ENCODE measurements at places on chromosomes 3 and 15.

GRCh38 chr3:16907243-16907642 lies 22.5 kb downstream of the PLCL2 start:
- no peak for DNase-seq

GRCh38 chr3:148861277-148861869 lies 3.7 kb upstream of the CPA3 start:
- DNase-seq: no peak

DNA sequence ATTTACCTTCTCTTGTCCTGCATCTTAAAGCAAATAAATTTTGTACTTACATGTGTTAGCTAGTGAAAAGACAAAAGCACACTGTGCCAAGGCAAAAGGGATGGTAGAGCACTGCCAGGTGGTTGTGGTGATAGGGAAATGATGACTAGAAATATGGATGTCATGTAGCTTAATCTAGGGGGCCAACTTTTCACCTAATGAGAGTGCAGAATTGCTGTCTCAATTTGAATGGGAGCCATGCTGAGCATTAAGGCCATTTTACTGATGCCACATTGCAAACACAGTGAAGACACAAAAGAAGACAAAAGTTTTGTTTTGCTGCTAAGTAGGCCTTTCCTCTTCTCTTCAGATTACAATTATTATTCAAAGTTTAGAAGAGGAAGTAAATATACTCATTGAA lies 274.7 kb downstream of the PDCD6IP start:
- DNase-seq: no peak

DNA sequence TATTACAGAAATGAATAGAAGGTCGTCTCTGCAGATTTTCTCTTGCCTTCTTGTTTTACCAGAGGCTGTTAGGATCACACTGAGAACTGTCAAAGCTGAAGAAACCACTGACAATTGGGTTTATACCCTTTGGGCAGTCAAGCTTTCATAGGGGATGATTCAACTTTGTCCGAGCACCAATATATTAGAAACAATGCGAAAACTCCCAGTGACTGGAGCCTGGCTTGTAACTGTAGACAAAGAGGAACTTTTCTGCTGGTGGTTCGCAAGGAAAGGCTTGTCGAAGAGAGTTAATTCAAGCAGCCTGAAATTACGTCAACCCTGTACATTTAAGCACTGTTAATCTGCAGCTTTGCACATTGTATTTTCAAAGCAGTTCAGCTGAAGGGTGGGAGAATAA lies 193.2 kb upstream of the ZNF385D start:
- DNase-seq: no peak

DNA sequence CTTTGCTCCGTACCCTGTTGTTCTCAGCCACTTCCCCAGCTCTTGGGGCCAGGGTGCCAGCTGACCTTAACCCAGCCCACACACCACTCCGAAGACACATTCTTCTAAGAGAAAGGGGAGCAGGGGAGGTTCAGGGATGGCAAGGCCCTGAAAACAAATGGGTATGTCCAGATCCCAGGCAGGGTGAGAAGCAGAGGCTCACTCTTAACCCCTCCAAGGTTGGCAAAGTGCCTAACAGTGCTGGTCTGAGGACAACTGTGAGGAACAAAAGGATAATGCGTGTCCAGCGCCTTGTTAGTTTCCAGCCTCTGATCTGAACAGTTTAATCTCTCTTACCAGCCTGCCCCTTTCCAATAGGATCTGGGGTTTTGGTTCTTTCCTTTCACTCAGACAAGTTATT lies 1.5 kb downstream of the TMEM44 start:
- DNase-seq: no peak

DNA sequence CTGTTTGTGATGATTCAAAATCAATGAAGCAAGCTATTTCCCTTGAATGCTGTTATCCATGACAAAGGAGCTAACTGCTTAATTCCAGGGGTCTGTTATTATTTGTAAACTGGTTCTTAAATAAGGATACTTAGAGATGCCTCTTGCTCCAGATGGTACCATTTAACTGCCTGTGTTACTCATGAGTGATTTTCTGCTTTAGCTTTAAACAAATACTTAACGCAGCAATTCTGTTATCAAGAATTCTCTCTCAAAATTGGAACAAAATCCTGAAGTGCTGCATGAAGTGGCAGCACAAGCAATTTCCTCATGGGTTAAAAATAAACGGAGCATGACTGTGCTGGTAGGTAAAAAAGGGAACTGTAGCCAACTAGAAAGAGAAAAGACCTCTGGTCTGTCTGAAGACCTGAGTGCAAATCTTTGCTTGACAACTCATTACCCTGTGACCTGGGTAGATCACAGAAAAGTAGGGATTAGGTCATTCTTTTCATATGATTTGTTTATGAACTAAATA lies 62.5 kb upstream of the GBE1 start:
- no peak for DNase-seq

- no peak for DNase-seq
Measured at GRCh38 chr3:68059628-68060152, 405.3 kb upstream of the SUCLG2 start.

GRCh38 chr3:73448761-73449301 lies 175.9 kb downstream of the PDZRN3 start:
- no peak for DNase-seq

DNA sequence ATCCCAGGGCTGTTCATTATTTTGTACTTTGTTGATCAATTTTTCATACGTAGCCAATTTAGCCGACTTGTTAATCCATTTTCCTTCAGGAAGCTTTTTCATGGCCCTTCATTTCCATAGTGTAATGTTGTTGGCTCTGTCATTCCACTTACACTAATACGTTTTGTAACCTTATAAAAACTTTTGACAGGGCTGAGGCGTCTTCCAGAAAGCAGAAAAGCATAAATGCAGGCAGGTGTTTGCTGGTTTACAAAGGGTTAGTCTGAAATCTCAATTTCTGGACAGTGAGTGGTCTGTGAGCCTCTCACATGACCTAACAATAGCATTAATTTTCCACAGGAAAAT lies 444.0 kb downstream of the OTOL1 start:
- DNase-seq: no peak
